ENCODE measurements at places on chromosomes 3 and 15.

DNA sequence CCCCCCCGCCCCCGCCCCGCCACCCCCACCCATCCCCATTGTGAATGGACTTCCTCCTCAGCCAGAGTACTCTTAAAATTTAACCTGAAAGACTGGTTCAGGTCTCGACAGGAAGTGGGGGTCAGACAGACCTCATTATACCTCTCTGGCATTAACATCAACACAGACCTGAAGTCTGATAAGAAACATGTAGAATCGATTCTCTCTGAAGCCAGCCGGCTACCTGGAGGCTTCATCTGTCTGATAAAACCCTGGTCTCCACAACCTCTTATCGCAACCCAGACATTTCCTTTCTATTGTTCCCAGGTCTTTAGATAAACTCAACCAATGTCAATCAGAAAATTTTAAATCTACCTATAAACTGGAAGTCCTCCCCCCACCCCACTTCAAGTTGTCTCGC is 42.6 kb downstream of the SLCO2A1 start:
- no peak for ATAC-seq

DNA sequence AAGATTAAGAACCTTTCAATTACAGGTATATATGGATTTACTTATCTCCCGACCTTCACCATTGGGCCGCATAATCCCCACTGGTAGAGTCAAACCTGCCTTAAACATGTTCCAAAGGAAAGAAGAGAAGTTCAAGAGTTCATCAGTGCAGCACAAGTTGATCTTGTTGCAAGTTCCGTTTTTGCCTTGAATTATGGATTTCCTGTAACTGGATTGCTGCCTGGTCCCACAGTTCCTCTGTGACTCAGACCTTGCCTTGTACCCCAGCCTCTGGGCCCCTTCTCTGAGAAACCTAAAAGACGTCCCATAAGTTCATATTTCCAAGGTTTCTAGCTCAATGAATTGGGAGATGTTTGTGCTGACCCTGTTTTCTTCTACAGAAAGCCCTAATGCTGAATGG is 112.5 kb upstream of the THBS1 start:
- ATAC-seq, result no peak

DNA sequence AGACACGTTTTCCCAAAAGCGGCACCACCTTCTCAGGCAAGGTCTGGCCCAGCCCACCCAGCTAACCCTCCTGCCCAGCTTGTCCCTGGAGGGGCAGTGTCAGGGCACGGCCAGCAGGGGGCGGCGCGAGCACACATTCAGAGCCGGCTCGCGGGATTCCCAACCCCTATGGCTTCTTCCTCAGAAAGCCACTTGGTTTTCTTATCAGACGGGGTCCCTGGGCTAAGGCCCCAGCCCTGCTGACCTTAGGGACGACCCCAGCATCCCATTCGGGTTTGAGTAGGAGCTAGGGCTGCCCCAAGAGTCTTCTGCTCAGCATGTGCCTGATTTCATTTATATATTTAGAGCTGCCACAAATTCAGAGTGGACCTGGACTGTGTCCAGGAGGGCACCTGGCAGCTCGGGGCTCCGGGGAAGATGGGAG is 14.5 kb downstream of the RLBP1 start:
- ATAC-seq, result peak; percentile 77

GRCh38 chr3:124032311-124032880 is 40.5 kb upstream of the ROPN1 start:
- peak; percentile 9 for ATAC-seq

DNA sequence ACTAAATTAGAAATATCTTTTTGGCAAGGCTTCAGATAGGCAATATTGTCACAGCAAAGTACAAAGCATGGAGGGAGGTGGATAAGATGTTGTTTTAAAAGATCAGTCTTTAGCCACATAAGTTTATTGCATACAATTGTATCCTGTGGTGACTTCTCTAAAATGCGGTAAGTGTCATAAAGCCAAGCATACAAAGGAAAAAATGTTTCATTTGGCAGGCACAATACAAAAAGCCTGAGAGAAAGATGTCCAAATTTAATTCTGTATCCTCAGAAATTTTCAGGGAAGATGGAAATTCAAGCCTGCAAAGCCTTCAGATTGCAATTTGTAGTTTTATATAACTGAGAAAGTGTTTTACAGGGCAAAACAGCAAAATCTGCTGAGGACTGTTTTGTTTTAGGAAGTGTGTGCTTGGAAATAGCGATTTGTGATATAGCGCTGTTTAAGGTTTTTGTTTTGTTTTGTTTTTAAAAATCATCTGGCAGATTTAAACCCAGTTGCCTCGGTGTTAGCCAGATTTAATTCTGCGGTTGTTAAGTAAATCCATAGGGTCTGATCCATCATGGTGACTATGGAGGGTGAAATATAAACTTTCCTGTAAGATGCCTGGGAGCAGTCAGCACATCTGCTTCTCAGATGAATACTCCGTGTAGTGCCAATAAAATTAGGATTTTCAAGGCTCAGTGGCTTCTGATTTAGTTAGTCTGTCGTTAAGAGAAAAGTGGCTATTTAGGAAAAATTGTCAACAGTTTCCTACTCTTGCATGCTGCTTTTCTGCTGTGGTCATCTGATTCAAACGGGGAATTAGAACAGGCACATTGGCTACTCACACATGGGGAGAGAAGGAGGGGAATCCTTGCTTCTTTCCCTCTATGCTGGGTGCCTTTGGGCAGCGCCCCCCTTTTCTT is 8.0 kb downstream of the KAT2B start:
- ATAC-seq, result no peak

DNA sequence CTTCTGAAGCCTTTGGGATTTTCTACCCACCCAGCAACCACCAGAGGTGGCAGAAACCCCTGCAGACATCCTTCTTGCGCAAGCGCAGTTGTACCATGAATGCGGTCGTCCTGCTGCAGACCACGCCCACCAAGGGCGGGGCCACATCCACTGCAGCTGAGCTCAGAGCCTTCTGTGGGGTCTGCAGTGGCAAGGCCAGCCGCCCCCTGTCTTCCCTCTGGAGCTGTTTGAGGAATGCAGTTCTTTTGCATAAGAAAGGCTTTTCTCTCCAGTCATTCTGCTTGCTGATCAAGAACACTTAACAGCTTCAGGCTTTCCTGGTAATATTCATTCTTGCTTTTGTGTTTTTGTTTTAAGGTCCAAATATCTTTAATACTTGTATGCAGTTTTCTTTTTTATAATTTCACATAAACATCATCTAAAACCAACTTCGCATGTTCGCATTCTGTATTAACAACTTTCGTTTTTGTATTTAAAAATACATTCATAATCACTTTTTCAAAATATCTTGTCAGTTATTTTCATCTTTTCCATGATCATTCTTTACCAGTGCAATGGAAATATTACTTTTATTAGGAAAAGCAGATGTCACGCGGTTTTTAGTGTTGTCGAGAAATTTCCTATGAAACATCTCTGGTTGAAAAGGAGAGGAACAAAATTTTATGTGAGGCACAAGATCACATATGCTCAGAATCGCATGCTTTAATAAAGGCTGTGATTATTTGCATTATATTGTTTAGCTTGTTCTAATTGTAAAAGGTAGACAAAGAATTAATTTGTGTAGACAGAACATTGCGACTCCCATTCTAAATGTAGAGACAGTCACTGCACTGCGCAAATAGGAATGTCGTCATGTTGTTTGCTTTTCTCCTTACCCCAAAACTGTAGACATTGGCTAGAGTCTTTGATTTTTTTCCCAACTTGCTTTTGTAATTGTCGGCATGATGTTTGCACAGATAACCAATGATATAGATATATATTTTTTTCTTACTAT is 98.1 kb upstream of the SNRPN start:
- ATAC-seq, result no peak

GRCh38 chr15:90425726-90426346 is 37.8 kb downstream of the IQGAP1 start:
- ATAC-seq, result no peak

DNA sequence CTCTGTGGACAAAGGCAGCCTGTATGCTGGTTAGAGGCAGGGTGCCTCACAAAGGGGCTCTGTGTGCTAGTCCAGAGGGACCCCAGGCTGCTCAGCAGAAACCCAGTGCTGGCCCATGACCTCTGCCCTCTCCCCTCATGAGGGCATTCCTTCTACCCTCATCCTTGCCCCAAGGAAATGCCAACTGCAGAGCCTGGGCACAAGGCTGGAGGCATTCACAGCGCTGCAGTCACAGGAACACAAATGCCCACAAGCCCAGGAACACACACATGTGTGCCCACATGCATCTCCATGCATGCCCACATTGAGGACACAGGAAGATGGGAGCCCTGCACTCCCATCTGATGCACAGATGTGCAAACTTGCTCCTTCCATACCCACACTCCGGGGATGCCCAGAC is 3.8 kb downstream of the INKA1 start:
- ATAC-seq, result no peak

GRCh38 chr3:117084277-117084676 is 374.7 kb downstream of the TUSC7 start:
- ATAC-seq, result no peak

DNA sequence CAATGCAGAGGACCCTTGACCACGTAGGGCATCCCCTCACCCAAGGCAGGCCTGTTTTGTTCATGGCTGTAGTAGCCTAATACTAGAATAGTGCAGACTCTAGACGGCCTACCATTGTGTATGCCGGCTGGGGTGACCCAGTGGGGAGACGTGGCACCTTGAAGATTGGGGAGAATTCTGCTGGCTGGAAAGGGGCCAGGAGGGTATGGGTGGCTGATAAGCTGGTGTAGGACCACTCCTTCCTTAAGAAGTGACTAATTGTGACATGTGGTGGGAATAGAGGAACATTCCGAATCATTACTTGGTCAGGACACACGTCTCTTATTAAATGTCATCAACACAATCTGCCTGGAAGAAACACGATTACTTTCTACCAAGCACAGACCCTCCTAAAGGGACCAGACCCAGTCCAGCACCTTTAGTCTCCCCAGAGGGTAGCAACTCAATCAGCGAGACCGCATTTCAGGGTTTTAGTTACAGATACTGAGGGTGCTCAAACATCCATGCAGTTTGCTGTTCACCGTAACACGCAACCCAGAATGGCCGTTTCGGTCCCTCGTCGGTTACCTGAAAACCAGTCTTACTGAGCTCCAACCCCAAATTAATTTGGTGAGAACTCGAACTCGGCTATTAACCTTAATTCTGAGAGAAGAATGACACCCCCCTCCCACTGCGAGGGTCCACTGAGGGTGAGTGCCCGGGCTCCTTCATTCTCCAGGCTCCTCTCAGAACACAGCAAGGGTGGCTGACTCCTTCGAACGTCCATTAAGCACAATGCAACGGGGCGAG is 1.6 kb upstream of the KLF13 start:
- ATAC-seq, result no peak

DNA sequence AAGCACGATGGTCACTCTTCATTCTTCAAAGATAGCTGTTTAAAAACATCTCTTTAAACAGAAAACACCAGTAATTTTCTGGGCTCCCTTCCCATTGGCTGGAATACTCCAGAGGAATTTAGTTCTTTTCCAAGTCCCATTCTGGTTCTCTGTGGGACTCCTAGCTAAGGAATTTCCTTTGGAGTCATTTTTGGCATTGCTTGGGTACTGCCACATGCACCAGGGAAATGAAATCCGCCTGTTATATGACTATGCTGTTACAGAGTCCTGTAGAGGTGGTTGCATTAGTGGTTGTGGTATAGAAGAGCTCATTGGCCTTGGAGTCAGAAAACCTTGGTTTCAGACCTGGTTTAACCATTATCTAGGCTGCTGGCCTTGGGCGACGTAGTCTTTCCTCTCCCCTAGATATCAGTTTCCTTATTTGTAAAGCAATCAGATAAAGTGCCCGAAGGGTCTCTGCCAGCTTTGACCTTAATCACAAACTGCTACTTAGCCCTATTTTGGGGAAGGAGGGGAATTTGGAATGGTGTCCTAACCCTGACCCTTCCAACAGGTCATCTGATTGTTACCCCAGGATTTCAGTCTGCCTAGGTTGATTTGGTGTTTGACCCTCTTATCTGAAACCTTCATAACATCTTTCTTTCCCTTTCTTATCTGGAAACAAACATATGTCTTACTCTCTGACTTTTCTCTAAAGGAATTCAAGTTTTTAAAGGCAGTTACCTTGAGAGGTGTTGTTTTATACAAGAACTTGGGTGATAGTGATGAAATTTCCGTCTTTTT is 13.4 kb downstream of the RTP1 start:
- ATAC-seq, result no peak

DNA sequence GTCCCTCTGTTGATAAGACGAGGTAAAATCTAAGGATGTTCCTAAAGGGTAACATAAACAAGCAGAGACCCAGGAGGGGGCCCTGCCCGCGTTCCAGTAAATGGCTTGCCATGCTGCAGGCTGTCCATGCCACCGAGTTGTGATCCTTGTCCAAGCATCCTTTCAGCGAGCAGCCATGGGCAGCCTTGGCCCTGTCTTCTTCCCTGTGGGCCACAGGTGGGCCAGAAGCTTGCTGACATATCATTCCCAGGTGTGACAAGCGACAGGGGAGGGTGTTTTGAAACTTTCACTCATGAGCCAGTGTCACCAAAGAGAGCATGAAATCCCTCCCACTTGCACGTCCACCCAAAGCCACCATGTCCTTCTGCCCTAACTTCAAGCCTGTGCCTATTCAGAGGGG is 53.7 kb downstream of the PCSK6 start:
- ATAC-seq, result no peak

GRCh38 chr15:69145694-69146492 is 14.5 kb upstream of the GLCE start:
- ATAC-seq, result no peak

GRCh38 chr3:57505901-57506300 is 38.2 kb downstream of the DNAH12 start:
- no peak for ATAC-seq

- ATAC-seq, result no peak
Measured at GRCh38 chr3:116127464-116127863, 317.8 kb downstream of the LSAMP start.

GRCh38 chr15:32909431-32909830 is 191.6 kb downstream of the GREM1 start:
- peak; percentile 47 for ATAC-seq

GRCh38 chr3:110821586-110821985 is 250.0 kb upstream of the NECTIN3 start:
- ATAC-seq, result no peak

DNA sequence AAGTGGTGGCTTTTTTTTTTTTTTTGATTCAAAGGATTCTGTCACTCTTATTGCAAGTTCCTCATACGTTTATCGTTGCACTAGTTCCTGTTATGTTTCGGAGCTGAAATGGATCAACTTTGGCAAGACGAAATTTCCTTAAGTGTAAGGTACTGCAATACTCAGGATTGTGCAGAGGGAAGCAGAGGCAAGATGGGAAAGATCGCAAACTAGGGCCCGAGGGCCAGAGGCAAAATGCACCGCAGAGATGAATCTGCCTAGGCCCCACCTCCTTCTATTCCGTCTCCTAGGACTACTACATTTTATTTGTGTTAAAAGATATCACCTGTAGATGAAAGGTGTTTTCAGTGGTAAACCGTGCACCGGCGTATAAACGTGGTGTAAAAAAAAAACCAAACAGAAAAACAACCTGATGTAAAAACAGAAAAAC is 331 bp downstream of the RNU6-1 start:
- ATAC-seq, result peak; percentile 32

Data from stimulated activated memory B cell treated with anti-CD40 and anti-IgM and Interleukin-4, amounts not matched to agents 10 μg/mL and 1 μg/mL and 100 μg/mL, for 72 hours (primary cell).